Stimulated activated CD4-positive, alpha-beta T cell treated with anti-CD3 and anti-CD28 coated beads, Interleukin-4, amount 100 ng/mL, for 48 hours (primary cell): ENCODE measurements at places on chromosomes 7 and 10.

GRCh38 chr10:123521556-123521955 lies 144.6 kb upstream of the GPR26 start:
- DNase-seq, result no peak

DNA sequence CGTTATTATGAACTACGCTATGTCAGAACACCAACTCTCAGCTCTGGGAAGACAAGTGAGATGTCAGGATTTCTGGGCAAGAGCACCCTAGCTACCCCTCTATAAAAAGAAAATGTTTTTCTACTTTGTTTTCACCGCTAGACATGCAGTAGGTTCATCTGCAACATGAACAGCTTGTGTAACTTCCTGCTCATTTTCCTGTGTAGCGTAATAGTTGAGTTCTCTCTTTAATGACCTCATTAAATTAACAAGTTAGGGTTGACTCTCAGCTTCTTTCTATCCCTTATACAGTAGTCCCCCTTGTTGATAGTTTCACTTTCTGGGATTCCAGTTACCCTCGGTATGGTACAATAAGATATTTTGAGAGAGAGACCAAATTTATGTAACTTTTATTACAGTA lies 329.4 kb upstream of the ZNF32 start:
- no peak for DNase-seq

- DNase-seq, result no peak
Measured at GRCh38 chr7:129789000-129789399, 163.8 kb downstream of the UBE2H start.

- DNase-seq, result no peak
Measured at GRCh38 chr7:68604541-68604940, 993.7 kb upstream of the AUTS2 start.

- DNase-seq, result peak; percentile 22
Measured at GRCh38 chr10:80203835-80204676, 1.3 kb downstream of the ANXA11 start.
